CD4-positive, alpha-beta T cell treated with Interferon alpha-2 for 1 hour (primary cell): ENCODE measurements at places on chromosomes 3 and 15.
A peak's percentile ranks its signal among the peaks of the same experiment; 100 is the strongest.

DNA sequence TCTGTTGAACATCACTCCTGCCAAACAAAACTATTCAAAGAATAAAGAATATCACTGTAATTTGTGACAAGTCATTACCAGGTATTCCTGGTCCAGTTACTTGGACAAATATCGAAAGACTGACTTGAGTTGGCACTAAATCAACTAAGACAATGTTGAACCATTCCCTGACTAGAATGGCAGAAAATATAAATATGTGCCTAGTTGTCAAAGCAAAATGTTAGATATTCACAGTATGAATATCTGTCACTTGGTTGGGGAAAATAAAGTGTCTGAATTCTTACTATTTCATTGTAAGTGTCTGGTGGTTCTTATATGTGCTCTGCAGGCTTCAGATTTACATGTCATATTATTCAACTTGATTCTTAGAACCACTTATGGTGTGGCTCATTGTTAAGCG lies 470.2 kb downstream of the NAALADL2 start:
- no peak for DNase-seq

DNA sequence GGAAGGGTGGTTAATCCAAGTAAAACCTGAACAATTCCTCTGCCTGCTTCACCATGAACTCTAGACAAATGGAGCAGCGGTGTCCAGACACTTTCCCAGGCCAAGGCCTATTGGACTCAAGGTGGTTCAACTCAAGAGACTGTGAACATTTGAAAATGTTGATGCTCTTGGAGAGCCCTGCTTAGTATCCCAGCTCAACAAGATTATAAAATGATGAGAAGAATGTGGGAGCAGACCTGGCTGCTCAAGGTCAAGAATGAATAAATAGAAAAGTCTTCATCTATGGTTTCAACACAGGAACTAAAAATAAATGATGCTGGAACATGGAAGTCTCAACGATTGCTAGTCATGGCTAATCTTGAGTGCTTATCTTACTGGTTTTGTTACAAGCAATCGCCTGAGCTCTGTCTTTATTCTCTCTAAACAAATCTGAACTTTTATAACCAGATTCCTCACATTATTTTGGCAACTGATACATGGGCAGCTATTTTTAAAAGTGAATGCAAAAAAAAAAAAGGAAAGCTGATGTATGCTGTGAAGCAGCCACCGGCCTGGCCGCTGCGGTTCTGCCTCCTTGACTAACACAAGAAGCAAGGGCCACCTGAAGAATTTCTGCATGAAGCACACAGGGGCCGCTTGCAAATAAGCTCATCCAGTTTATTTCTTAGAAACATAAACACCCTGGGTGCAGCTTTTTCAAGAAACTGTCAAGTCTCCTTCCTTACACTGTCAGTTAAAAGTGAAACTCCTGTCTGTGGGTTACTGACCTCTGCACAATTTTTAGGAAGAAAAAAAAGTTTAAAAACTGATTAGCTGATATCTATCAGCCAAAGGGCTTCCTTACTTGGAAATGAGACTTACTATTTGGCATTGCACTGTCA lies 120.1 kb upstream of the ARHGEF3 start:
- peak; percentile 18 for DNase-seq

GRCh38 chr15:29568840-29569532 lies 253.3 kb downstream of the TJP1 start:
- DNase-seq = no peak

DNA sequence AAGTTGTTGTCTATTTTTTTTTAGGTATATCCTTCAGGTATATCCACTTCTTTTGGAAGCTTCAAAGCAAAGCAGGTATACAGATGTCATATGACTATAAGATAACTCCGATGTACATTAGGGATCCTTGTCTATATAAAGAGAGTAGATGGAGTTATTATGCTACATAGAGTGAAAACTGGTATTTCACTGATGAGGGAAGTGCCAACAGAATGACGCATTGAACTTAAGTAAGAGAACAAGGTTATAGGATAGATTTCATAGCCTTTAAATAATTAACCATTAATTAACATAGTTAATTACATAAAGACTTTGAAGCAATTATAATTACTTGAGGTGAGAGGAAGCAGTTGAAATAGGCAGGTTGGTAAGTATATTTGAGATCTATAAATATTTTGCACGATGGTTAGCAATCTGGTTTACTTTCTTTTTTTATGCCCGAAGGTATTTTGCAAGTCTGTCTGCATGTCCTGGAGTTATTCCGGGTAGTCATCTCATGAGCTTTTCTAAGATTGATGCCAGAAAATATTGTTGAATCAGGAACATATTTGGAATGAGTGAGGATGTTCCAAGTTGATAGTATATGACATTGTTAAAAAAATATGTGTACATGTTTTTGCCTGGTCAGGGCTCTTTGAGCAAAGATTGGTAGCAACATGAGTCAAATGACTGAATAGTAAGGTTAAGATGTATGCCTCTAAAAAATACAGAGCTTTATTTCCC lies 299.5 kb upstream of the KCNMB2 start:
- DNase-seq = no peak

DNA sequence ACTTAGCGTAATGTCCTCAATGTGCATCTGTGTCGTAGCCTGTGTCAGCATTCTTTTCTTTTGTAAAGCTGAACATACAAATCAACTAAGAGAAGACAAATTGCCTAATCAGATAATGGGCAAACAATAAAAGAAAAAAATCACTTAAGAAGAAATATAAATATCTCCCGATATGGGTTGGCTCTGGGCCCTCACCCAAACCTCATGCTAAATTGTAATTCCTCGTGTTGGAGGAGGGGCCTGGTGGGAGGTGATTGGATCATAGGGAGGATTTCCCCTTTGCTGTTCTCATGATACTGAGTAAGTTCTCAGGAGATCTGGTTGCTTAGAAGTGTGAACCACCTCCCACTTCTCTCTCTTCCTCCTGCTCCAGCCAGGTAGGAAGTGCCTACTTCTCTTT lies 285.0 kb upstream of the LYSMD4 start:
- DNase-seq = no peak

DNA sequence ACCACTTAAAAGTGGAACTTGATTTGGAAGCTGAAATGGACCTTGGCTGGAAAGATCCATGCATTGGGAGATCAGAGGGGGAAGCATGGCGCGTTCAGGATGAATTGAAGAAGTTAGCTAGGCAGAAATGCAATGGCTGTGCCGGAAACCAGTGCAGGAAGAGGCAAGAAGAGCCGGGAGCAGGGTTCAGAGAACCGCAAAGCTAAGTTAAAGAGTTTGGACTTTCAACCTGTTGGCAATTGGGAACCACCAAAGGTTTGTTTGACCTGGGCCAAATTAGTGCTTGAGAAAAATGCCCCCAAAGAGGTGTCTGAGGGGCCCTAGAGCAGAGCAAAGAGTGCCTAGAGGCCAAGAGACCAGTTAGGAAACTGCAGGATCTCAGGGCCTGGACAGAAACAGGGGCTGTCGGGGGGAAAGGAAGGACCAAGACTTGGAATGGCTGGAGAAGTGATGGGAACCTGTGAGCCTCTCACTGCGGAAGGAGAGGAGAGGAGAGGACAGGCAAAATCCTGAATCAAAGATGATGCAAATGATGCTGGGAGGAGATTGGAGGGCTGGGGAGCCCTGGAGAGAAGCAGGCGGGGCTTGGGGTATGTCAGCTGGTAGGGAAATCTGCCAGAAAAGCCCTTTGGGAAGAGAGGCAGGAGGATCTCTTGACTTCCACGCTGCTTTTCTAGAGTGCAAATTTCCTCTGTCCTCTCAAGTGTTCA lies 49.3 kb downstream of the FAM174B start:
- no peak for DNase-seq

DNA sequence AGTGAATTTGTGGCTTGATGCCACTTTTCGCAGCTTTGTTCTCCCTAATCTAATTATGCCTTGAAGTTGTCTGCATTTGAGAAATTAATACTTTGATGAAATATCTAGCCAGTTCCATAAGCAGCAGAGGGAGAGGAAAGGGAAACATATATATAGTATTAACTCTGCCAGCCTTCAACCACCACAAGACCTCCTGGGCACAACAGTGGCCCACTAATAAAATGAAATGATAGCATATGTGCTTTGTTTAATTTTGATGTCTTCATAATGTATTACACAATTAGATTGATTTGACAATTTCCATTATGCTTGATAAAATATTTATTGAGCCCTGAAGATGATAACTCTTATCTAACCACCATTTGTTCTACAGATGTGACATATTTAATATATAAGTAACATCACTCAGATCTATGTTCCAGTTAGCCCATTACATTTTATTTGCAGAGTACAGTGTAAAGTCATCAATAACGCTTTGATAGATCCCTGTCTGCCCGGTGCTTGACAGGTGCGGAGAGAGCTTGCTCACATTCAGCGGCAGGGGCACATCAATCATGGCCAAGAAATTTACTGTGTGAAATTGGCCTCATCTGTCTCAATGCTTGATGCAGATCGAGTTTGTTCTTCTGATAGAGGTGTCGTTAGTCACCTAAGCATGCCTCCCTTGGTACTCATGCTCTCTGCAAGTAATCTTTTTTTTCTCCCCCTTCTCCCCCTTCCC lies 187.4 kb downstream of the MECOM start:
- no peak for DNase-seq

DNA sequence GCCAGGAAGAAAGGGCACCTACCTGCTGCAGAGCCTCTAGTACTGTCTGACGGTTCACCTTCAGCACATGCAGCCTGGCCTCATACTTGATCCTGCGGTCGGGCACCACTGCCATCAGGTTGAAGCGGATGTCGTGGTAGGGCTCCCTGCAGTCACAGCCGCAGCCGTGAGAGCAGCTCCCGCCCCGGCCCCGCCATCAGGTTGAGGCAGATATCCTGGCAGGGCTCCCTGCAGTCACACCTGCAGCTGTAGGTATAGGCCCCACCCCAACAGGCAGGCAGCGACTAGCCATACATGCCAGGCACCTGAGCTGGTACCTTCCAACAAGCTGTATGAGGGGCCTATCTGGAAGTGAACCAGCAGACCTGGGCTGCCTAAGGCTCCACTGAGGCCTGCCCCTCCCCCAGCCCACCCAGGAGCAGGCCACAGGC lies 38.7 kb downstream of the SEMA3G start:
- DNase-seq = no peak

DNA sequence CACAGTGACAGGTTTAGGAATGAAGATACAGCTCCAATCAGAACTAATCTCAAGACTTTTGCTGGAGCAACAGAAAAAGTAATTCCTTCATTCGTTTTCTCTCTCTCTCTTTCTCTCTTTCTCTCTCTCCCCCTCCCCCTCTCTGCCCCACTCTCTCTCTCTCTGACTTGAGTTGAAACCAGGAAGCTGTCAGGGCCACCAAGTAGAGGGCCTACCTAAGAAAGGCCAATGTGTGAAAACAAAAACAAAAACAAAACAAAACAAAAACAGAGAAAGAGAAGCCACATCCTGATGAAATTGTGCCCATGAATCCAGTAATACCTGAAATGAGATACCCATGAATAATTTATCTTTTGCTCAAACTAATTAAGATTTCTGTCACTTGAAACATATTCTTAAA lies 72.9 kb downstream of the ATP8B4 start:
- DNase-seq = no peak

DNA sequence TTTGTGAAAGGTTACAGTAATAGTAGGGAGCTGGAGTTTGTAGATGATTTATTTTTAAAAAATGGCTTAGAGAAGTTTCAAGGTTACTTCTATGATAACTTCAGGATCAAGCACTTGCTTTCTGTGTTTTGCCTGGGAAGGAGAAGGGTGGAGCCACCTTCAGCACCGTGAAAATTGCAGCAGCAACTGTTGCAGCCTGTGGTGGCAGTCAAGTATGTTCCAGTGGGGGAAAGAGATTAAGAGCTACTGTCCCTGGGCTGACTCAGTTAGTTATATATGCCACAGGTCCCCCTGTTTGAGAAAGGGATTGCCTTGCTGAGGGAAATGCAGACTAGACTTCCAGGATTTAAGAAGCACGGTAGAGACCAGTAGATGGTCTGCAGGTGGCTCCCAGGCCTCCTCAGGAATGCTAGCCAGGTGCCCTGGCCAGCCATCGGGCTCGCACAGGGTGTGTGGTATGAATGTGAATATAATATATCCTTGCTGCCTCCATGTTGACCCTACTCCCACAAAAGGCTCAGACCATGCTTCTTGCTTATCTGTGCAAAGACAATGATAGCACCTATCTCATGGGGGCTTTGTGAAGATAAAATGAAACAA lies 389.5 kb downstream of the CACNA2D3 start:
- DNase-seq = no peak

DNA sequence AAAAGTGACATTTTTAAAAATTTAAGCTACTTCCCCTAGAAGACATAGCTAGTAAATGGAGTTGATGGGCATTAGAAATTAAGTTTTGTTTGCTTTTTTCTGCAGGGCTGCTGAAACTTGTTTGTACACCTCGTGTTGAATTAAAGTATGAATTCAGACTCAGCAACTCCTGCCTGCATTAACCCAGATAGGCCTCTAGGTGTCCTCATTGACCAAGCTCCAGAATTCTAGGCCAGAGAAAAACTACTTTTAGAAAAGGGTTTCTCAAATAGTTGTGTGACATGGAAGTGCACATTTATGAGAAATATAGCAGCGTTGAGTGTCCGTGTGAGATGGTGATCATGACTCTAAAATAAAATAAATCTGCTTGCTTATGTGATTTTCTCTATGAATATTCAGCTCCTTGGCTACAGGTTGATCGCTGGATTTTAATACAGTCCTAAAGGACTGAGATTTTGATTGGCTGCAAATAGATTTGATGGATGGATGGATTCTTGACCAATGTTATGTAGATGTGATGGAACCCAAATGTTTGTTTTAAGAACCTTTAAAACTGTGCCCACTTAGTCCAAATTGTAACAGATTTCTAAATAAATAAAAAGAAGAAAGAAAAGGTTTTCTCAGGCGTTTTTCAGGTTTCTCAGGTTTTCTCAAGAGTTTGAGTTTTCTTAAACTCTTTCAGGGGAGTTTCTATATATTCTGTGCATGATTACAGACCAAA lies 39.4 kb upstream of the LMOD3 start:
- peak; percentile 37 for DNase-seq

- no peak for DNase-seq
Observed at GRCh38 chr3:144010371-144010770, 38.7 kb downstream of the DIPK2A start.

DNA sequence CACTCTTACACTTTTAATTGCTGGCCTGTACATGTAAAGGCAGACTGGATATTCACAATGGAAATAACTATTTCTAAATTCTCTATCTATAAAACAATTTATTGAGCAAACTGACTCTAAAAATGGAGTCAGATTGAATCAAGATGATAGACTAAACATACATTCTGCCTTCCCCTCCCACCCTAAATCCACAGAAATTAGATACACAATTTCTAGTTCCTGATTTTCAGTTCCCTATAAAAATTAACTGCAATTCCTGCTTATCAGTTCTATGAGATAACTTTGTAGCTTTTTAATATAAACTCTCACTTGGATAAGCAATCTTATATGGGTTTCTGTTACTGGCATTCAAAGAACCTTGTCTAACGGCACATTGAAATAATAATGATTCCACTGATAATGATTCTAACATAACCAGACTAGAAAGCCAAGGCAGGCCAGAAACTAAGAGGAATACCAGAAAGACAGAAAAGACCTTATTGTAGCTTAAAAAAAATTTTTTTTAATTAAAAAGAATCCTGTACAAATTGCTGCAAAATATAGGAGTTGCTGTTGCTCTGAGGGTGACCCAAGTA lies 33.1 kb downstream of the TBC1D5 start:
- DNase-seq = no peak

- DNase-seq = peak; percentile 49
Observed at GRCh38 chr3:172520301-172520831, 2.9 kb downstream of the TNFSF10 start.
